ENCODE measurements at places on chromosomes 1 and 21.

GRCh38 chr1:43622471-43622870, 27.5 kb upstream of the KDM4A start:
- no peak for DNase-seq

- no peak for DNase-seq
Measured at GRCh38 chr1:230270185-230270558, 156.0 kb downstream of the PGBD5 start.

GRCh38 chr1:116164604-116165368, 53.6 kb downstream of the MAB21L3 start:
- no peak for DNase-seq

DNA sequence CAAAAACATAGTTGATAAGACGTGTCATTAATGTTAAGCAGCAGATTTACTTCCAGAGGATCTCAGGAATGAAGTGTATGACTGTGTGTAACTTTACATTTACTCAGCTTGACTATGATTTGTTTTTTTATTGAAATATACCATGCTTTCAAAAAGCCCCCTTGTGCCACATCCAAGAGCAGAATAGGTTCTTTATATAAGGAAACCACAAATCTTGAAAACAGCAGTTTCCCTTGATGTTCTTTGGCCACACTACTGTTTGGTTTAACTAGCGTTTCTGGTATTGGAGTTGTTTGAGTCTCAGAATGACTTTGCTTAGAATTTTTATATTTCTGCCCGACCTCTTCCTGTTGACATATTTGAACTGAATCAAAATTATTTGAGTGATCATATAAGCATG, 25.0 kb downstream of the LRRC8C start:
- DNase-seq: no peak

DNA sequence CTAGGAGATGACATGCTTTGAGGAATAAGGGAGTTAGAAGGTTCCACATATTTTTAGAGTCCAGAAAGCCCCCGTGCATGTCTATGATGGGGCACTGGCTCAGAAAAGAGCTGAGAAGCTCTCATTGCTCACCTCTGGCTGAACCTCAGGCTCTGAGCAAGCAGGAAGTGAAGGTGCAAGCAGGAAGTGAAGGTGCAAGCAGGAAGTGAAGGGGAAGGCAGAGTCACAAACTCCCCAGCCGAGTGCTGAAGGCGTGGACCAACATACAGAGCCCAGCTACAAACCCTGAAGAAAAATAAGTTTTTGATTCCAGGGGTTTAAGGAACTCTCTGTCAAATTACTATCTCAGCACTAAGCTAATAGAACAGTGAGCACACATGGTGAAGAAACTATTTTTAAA, 7.0 kb downstream of the KRTAP10-8 start:
- DNase-seq: peak; percentile 7

DNA sequence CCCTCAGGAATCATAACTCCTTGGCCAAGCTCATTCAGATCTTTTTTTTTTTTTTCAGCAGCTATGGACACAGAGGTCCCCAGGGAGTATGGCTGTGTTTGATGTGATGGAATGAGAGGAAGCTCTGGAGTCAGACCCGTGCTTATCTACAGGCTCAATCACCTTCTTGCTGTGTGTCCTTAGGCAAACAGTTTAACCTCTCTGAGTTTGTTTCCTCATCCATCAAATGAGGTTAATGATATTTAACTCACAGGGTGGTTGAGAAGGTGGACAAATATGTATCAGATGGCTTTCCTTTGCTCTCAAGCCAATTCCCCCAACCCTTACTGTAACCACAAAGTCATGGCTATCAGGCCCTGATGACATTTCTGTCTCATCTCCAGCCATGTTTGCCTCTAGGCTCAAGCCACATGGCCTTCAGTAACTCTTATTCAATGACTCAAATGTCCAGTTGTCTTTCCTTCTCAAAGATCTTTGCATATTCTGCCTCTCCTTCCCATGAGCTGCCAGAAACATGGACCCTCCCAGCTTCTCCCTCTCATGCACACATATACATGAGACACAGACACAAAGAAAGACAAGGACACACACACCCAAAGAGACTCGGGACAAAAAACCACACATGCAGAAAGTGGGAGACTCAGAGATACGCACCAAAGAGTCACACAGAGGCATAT, 303.5 kb upstream of the KAZN start:
- no peak for DNase-seq

GRCh38 chr21:25558123-25558522, 49.2 kb downstream of the MRPL39 start:
- DNase-seq: no peak

DNA sequence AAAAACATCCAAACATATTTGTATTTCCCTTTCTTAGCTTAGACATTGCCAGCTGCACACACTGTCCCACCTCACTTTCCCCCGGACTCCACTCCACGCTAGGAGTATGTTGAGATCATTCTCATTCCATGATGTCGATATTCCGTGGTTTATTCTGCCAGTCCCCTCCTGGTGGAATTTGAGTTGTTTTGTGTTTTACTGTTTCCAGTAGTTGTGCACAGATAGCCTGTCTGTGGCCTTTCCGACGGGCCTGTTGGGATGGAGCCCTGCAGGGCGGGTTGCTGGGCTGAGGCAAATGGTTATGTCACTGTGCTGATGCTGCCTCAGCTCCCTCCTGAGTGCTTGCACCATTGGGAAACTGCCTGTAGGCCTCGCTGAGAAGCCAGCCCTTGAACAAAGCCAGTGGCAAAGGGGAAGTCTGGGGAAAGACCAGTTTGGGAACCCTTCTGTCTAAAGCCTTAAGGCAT, 12.8 kb downstream of the TRAPPC10 start:
- DNase-seq: peak; percentile 44

GRCh38 chr1:54927472-54928240, 40.7 kb upstream of the DHCR24 start:
- DNase-seq: peak; percentile 62

GRCh38 chr1:22044690-22045420, 7.7 kb upstream of the CDC42 start:
- no peak for DNase-seq

DNA sequence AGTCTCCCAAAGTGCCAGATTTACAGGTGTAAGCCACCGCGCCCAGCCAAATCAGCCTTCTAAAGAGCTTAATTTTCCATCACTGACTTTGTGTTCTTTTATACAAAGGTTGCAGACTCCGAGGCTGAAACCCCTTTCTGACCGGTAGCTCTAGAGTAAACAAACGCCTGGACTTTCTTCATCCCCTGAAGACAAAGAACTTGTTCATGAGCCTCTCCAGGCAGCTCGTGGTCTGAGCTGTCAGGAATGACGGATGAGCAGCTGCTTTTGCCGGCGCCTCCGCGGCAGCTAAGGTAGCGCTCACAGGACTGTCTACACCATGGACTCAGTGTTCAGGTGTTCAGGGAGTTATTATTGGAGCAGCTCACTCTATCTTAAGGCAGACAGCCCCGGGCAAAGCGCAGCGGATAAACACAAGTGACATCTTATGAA, 128.5 kb upstream of the ERRFI1 start:
- DNase-seq: no peak

- no peak for DNase-seq
Measured at GRCh38 chr1:175773571-175773970, 30.2 kb upstream of the TNR start.

DNA sequence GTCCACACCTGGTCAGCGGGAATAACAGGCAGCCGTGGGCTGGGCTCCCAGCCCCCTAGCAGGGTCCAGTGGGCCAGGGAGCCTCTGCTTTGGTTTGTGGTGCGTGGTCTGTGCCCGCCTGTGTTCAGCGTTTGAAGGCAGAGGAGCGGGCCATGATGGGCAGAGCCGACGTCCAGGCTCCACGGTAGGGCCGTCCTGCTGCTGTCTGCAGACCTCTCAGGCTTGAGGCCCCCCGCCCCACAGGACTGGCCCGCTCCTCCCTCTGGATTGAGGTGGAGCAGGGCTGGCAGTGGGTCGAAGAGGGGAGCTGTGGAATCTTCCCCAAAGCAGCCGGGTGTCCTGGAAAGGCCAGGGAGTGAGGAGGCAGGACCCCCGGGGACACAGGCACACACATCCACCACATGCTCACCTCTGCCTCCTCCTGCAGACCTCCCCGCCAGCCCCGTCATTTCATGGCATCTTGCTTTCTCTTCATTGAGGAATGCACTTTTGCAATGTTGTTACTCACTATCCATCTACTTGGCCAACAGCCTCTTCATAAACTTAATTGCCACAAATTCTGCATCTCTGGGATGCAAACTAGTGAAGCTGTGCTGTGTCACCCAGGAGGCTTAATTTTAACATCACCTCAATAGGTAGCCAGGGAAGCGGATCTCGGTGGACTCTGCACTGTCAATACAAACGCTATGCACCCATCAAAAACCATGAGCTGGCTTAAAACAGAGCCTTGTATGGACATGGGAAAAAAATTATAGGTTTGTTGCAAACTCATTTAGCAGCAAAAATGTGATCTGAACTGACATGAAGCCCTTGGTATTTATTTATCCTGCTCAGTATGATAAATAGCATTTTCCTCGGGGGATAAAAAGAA, 85.9 kb downstream of the PDE9A start:
- DNase-seq: no peak

- no peak for DNase-seq
Measured at GRCh38 chr1:113662101-113662500, 97.2 kb downstream of the PHTF1 start.

DNA sequence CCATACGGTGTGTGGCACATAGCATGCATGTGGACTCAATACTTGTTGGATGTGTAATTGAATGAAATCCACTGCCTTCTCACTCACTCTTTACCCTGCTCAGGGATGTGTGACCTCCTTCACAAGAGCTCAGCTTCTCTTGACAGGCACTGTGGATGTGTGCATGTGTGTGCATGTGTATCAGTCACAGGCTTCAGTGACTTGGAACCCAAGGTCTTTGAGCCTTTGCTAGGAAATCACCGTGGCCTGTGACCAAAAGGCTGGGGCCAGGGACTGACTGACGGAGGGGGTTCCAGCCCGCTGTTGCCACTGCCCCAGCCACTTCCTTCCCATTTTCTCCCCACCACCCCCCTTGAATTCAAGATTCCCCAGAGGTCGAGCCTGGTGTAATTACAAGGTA, 144.4 kb upstream of the POU3F1 start:
- DNase-seq: no peak

GRCh38 chr21:25639551-25640201, 618 bp downstream of the JAM2 start:
- DNase-seq: peak; percentile 27

- no peak for DNase-seq
Measured at GRCh38 chr1:46767649-46768282, 31.1 kb upstream of the CYP4B1 start.

DNA sequence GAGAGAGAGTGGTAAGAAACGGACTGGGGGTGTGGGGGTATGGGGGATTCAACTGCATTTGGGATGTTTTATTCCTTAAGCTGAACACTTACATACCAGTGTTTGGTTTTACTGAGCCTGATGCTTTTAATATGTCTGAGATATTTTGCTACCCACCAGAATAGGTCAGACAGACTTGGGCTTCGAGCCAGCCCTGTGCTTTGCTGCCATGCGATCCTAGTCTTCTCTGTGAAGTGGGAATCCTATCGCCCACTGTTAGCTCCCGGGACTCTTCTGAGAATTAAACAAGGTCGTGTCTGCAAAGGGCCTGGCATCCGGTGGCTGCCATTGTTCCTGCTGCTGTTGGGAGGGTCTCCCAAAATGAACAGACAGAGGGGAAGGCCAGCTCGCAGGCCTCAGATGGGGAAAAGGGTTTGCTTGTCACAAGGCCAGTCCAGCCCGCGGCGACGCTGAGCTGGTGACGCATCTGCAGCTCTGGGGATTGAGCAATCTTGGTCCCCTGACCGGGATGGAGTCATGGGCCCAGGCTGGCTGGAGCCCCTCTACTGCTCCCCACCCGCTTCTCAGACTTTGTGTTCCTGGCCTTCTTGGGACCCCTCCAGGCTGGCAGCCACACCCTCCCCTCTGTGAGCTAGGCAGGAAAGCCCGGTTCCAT, 26.9 kb upstream of the ECE1 start:
- no peak for DNase-seq

GRCh38 chr1:244139655-244140054, 88.6 kb downstream of the ZBTB18 start:
- peak; percentile 44 for DNase-seq

DNA sequence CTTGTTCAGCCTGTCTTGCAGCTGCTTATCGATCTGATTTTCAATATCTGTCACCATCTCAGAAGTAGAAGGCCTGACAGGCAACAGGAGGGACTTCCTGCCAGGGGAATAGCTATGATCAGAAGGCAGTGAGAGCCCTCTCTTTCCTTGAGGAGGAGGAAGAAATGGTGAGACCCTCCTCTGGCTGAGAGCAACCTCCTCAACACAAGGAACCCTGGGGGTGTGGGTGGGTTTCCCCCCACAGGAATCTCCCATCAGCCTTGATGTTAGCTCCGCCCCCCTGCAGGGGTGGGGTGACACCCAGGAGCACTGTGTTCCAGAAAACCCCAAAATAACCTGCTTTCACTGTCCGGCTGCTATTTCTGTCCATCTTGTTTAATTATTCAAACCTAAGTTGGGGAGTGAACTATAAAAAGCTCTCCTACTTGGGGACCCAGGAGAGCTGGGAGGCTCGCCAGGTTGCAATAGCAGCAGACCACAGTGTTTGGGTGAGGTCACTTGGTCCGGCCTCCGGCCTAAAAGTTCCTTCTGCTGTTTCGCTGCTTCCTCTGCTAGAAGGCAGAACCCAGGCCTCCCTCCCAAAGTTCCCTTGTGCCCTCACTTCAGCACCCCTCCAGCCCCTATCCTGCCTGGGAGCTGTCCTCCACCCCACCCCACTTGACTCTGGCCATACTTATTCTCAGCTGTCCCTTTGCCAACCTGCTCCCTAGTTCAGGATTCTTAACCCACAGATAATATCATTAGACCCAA, 7.8 kb upstream of the MEF2D start:
- DNase-seq: no peak

GRCh38 chr1:224737353-224737727, 121.2 kb downstream of the CNIH3 start:
- DNase-seq: no peak

DNA sequence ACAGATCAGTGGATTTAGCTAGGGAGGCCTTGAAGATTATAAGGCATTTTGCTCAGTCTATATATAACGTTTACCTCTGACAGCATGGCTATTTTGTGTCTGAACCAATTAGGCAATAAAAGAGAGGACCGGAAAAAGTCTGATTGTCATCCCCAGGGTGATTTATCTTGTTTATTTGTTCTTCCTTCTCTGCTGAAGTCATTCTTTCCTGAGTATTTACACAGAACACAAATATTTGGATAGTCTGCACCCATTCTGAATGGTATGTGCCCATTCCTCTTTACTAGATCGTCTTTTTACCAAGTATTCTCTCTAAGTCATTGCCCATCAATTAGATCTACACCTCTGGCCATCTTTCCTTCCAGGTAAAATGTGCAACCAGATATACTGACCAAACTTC, 1602.9 kb downstream of the KCNT2 start:
- no peak for DNase-seq

DNA sequence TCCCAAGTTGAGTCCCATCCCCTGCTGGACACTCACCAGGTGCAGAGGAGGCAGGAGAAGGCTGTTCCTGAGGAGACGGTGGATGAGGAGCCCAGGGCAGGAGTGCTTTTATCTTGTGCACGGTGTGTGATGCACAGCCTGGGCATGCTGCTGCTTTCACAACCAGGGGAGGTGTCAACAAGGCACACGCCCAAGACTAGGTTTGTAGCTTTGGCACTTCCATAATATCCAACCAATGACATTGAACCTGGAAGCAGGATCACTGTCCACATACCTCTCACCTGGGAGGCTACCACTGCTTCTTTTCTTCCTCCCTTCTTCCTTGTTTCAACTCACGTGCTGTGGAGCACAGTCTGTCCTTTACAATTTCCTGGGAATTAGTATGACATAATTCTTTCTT, at the start of gene LCE3D:
Gene LCE3D, minus strand, starts transcription at position 84 of the 400 bp plus-strand sequence. CDS start 580 bp downstream, outside the sequence.
- no peak for DNase-seq

Data from dermis blood vessel endothelial cell (primary cell).